ENCODE measurements at places on chromosomes 4 and X. TPM values are rescaled to one million over a fixed set of nuclear protein-coding genes. Genes with fewer than 3 reads are reported as not detected.

- DNase-seq: no peak
Observed at GRCh38 chr4:63786171-63786570, 623.1 kb downstream of the TECRL start.

DNA sequence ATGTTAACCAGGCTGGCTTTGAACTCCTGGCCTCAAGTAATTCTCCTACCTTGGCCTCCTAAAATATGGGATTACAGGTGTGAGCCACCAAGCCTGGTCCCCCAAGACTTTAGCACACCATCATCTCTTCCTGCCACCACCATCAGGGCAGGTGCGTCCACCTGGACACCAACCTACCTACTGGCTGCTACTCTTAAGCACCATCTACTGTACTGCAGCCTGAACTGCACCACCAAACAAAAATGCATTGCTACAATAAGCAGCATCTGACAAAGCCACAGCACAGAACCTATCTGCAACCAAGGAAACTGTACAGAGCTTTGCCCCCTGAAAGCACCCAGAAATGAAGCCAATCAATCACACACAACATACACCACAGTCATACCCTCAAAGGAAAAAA is 139.7 kb downstream of the EFHC2 start:
- DNase-seq: no peak

- DNase-seq: no peak
Observed at GRCh38 chrX:81205551-81205950, 3.6 kb downstream of the SH3BGRL start.

GRCh38 chrX:85026170-85026569 is 22.5 kb downstream of the APOOL start:
- no peak for DNase-seq

DNA sequence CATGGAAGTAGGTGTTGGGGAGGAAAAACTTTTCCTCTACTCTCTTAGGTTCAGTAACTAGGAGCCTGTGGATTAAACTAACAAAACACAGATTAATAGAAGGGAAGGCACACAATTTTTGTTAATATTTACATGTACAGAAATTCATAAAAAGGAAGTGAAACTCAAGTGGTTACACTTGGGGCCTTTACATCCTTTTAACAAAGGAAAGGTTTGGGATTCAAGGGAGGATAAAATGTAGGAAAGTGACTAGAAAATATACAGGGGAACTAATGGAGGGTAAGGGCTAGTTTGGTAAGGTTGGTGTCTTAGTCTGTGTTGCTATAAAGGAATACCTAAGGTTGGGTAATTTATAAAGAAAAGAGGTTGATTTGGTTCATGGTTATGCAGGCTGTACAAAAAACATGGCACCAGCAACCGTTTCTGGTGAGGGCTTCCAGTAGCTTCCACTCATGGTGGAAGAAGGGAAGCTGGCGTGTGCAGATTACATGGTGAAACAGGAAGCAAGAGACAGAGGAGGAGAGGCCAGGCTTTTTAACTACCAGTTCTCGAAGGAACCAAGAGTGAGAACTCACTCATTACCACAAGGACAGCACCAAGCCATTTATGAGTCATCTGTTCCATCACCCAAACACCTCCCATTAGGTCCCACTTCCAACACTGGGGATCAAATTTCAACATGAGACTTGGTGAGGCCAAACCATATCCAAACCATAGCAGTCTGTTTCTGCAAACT is 124.4 kb downstream of the CHRDL1 start:
- no peak for DNase-seq

Gene ETDC
- not detected for total RNA-seq
